CD4-positive, alpha-beta T cell treated with Interferon alpha-2 for 1 hour (primary cell): ENCODE measurements at places on chromosomes 5 and 9.

DNA sequence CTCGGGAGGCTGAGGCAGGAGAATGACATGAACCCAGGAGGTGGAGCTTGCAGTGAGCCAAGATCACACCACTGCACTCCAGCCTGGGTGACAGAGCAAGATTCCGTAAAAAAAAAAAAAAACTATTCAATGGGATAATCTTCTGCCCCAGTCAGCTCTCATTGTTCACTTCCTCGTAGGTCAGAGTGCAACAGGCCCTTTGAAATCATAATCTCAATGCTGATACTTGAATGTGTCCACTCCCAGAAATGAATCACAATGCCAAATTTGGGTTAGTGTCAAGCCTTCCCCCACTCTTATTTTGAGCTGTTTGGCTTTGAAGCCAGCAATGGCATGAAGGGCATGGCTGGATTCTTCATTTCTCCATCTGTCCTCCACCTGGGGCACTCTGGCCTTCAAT is 610.3 kb upstream of the KLF4 start:
- DNase-seq: no peak

DNA sequence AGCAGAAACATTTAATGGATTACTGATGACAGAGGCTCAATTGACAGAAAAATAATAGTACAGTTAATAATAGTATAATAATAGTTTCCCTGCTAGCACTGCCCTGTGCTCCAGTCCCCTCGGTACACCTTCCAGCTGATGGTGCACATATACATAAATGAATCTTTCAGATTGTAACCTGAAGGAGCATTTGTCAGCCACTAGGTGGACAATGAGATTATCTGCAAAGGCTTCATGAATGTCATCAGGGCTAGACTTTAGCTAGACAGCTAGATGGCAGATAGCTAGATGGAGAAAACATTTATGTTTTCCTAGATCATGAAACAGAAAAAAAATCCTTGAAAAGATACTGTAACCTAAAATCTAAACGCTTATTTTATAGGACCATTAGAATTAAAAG is 304.4 kb upstream of the SMC2 start:
- DNase-seq: peak; percentile 4

DNA sequence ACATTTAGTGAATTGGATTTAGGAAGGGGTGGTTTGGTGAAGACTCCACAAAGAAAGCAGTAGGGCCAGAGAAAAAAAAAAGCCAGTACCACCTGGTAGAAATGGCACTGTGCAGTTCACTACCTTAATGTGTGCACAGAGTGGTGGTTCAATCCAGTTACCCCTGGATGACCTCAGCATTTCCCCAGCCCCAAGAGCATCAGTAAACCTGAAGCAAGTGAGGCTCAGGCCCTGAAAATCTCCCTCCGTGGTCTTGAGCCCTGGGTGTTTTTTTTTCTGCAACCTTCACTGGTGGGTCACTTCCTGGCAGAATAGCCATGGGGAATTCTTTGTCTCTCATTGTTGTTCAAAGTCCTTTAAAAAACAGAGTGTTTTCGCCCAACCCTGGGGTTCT is 202.9 kb downstream of the GADD45G start:
- DNase-seq: no peak

DNA sequence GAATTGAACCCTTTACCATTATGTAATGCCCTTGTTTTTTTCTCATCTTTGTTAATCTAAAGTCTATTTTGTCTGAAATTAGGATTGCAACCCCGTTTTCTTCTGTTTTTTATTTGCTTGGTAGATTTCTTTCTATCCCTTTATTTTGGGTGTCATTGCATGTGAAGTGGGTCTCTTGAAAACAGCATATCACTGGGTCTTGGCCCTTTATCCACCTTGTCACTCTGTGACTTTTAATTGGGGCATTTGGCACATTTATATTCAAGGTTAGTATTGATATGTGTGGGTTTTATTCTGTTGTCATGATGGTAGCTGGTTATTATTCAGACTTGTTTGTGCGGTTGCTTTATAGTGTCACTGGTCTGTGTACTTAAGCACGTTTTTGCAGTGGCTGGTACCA is 117.4 kb upstream of the MARCHF11 start:
- DNase-seq: no peak

DNA sequence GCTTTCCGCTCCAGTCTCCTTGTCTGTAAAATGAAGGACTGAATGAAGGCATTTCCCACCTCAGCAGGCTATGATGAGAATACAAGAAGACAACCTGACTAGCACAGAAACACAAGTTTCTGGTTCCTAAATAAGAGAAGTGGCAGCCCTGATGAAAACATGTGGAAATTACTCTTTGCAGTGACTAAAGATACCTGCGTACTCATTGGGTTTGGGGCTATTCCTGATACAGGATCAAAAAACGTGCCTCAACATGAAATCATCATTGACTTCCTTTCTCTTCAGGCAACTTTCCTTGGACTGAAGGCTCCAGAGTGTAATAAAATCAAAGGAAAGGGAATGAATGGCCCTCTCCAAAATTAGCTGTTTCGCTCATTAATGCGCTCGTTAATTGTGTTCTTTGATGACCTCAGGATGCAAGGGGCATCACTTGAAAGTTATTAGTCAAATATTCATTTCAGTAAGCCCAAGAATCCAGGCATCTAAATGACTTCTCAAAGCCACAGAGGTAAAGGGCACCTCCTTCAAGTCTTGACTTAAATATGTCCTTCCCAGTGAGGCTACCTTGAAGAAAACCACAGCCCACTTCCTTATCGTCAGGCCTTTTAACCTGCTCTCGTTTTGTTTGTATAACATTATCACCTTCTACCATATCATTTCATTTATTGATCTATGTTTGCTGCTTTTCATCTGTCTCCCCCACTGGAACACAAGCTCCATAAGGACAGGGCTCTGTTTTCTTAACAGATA is 68.9 kb downstream of the RASEF start:
- DNase-seq: no peak
